ENCODE measurements at places on chromosomes 1 and 21.
A peak's percentile ranks its signal among the peaks of the same experiment; 100 is the strongest.

GRCh38 chr1:33762109-33762830 is 101.6 kb upstream of the HMGB4 start:
- peak; percentile 40 for DNase-seq

GRCh38 chr21:44054710-44055109 is 42.6 kb downstream of the TRAPPC10 start:
- no peak for DNase-seq

DNA sequence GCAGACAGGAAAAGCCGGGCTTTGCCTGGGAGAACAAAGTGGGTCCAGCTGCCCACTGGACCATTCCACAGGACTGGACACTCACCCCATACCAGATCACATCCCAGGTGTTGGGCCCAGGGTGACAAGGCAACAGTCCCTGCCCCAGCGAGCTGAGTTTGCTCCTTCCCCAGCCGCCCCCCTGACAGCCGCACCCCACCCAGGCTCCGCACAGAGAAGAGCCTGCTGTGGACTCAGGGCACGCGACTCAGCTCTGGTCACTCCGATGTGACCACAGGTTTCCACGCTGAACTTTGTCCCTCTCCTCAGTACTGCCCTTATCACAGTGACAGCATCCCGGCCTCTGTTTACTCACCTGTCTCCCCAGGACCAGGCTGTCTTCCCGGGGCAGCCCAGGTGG is 1.2 kb downstream of the BMP8B start:
- DNase-seq = no peak

DNA sequence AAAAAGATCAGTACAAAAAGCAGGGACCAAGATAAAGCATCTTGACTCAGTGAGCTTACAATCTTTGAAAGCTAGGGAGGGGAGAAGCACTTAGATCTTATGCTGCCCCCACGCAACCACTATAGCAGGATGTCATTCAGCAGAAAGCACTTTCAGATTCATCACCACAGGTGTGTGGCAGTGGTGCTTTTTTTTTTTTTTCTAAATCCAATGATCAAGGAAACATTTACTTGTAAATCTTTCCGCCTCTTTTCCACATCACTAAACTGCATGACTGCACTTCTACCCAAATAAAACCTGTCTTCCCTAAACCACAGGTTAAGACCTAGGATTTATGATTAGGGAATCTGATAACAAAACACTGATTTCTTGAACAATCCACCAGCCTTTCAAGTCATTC is 154.8 kb downstream of the SLC45A1 start:
- no peak for DNase-seq

GRCh38 chr1:230303822-230304221 is 122.3 kb downstream of the PGBD5 start:
- DNase-seq = peak; percentile 33

GRCh38 chr21:32413015-32413504 is 554 bp downstream of the EVA1C start:
- no peak for DNase-seq

DNA sequence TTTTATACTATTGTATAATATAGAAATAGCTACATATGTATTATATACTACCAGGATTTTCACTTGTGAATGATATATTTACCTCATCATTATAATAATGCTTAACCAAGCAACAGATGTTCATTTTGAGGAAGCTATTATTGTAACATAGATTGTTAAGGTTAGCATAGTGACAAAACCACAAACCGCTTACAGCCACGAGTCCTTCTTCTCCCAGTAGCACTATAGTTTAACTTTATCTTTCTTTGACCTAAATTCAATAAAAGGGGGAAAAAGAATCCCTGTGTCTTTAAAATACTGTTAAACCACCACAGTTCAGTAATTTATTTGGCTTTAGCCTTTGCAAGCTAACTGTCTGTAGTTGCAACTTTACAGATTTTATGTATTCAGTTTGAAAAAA is 1039.4 kb upstream of the B3GALT2 start:
- no peak for DNase-seq

DNA sequence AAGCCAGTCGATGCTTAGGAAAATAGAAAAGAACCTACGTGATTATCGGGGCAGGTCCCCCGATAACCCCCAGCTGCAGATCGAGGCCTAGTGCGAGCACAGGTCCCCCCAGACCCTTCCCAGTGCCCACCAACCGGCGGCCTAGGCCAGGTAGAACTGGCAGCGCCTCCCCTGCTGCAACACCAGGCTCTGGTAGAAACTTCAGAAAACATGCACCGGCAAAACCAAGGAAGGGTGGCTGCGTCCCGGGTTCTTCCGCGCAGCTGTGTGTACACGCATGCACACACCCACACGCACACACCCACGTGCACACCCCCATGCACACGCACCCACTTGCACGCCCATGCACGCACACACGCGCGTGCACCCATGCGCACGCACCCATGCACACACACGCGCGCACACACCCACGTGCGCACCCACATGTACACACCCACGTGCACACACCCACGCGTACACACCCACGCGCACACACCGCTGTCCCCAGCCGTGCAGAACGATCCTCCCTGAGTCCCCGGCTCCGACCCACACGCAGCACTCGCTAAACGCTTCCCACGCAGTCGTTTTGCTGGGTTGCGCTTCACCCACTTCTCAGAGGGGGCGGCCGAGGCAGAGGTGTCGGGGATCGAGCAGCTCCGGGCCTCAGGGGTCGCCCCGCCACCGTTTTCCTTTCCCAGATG is 5.2 kb downstream of the TSPEAR start:
- no peak for DNase-seq

DNA sequence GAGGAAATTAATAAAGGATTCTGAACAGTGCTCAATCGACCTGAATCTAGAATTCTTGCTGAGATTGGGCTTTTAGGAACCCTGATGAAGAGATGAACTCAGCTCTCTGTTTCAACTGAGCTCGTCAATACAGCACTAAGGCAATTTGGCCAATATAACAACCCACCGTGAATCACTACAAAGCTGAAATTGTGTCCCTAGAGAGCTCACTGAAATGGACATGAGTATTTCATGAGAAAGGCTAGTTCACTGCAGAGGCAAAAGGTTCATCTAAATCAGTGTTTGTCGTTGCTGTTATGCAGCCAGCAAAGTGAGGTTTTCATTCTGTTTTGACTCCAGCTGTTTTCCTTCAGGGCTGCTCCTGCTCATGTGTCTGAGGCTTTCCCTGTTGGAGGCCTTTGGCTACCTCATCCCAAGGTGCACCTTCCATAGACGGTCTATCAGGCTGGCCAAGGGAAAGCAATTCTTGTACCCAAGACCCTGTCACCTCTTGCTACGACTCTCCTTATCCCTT is 83.5 kb downstream of the URB2 start:
- no peak for DNase-seq

DNA sequence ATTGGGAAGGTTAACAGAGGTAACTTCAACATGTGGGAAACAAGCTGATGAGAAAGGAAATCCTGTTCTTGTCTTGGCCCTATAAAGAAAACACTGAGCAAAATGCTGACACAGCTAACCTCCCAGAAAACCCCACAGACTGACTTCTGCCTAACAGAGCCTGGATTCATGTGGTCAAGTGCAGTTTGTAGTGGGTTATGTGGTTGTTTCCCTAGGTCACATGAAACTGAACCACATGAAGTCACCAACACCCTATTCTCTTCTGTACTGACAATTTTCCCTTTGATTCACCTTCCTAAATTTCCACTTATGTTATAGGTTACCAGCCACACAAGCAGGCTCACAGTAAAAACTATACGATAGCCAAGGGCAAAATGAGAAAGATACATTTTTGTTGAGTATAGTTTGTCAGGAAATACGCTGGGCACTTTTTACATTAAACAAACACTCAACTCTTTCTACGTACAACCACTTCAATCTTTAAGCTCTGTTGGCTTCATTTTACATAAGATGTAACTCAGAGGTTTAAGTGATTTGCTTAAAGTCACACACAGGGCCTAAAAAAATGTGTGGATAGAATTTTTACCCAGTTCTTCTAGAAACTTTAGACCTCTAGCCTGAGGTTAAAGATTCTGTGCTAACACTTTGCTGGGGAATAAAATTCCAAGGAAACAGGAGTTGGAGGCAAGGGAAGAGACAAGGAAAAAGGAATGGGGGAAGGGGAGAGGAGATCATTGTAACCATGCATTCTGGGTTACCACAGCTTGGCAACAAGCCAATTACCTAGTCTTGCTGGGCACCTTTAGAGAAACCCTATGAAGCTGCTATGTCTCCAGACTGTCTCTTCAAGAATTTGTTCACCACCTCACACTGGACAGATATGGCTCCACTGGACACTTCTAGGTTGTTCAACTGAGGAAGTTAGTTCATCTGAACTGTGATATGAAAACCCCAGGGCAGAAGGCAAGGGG is 601.6 kb upstream of the USP24 start:
- DNase-seq = no peak

- DNase-seq = no peak
Measured at GRCh38 chr1:174161813-174162212, 2.5 kb downstream of the RABGAP1L start.

GRCh38 chr21:14844001-14844400 is 220.8 kb downstream of the NRIP1 start:
- no peak for DNase-seq

GRCh38 chr1:90402893-90403849 is 313.9 kb downstream of the BARHL2 start:
- DNase-seq = peak; percentile 91

DNA sequence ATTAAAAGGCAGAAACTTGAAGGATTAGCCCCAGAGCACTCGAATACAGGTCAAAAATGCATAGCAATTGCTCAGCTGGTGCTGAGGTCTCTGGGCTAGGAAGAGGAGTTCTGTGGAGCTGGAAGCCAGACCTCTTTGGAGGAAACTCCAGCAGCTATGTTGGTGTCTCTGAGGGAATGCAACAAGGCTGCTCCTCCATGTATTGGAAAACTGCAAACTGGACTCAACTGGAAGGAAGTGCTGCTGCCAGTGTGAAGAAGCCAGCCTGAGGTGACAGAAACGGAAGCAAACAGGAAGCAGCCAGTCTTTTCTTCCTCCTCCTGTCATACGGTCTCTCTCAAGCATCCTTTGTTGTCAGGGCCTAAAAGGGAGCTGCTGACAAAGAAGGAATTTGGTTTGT is 233.4 kb upstream of the FGGY start:
- no peak for DNase-seq

DNA sequence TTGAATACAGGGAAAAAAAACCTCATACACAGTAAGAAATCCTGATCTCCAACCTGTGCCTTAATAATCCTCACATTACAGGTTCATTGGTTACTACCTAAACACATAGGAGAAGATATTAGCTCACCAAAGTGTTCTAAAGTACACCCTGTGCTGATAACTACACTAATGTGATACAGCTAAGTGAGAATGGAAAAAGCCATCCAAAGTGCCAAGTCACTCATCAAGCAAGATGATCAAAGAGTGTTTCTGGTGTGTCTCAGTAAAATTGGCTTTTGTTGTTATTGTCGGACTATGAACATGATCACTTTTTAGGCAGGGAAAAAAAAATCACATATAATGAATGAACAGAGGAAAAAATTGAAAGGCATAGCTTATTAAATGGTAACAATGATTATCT is 31.4 kb downstream of the EPS15 start:
- DNase-seq = no peak

DNA sequence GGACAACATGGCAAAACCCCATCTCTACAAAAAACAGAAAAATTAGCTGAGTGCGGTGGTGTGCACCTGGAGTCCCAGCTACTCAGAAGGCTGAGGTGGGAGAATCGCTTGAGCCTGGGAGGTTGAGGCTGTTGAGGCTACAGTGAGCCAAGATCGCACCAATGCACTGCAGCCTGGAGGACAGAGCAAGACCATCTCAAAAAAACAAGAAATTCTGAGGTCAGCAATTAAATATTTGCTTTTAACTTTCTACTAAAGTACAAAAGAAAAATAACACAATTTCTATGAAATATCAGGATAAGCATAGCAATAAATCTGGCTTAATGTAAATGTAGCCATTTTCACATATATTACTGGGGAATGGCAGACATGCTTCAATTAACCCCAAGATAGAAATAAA is 9.9 kb downstream of the PPP1R15B start:
- no peak for DNase-seq

- DNase-seq = no peak
Measured at GRCh38 chr1:78210175-78210574, 164.4 kb downstream of the GIPC2 start.

Data from AG09309 (cell line).